Keratinocyte (primary cell): ENCODE measurements at places on chromosomes 3 and 15.

DNA sequence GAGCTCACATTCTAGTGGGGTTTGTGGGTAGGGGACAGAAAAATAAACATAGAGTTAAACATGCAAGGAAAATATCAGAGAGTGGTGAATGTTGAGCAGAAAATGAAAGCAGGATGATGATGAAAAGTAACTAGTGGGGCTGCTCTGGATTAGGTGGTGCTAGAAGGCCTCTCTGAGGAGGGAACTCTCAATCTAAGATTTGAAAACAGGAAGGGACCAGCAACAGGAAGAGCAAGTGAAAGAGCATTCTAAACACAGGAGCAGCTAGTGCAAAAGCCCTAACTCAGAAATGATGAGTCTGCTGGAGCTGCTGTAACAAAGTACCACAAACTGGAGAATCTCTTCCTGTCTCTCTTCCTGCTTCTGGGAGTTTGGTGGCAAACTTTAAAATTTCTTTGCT is 468.6 kb upstream of the AGTR1 start:
- no peak for DNase-seq

DNA sequence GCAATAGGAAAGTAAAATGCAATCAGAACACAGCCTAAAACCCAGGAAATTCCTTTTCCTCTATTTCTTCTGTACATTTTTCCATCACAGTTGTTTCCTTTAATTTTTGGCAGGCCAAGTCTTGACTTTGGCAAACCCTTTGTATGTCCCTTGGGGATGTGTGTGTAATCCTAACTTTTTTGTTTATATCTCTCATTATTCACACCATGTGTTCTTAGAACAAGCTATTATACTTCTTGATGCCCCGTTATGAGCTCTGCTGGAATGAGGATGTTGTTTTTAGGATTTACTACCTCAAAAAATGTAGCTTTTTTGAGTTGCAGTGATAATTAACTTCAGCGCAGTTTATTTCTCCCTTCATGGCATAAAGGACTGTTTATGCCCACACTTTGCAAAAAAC is 123.4 kb downstream of the ABI3BP start:
- DNase-seq: no peak

GRCh38 chr3:54527953-54528352 is 399.9 kb downstream of the LRTM1 start:
- DNase-seq: no peak

DNA sequence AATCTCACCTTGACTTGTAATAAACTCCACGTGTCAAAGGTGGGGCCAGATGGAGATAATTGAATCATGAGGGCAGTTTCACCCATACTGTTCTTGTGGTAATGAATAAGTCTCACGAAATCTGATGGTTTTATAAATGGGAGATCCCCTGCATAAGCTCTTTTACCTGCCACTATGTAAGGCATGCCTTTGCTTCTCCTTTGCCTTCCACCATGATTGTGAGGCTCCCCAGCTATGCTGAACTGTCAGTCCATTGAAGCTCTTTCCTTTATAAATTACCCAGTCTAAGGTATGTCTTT is 45.5 kb downstream of the SUCNR1 start:
- no peak for DNase-seq

DNA sequence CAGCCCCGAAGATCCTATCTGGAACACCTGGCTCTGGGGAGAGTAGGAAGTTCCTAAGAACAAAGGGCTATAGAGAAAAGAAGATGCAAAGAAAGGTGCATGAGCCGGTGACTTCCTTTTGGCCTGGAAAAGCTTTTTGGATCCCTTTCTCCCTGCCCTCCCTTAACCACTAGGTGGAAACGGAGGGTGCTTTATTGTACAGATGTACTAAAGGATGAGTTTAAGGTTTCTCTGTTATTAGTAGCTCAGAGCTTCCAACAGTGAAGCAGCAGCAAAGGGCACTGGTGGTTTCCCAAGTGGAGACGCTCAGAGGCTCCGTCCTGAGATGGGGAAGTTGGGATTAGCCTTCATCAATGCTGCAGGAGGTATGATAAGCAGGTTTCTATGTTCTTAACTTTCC is 5.9 kb upstream of the ADGRG7 start:
- no peak for DNase-seq

DNA sequence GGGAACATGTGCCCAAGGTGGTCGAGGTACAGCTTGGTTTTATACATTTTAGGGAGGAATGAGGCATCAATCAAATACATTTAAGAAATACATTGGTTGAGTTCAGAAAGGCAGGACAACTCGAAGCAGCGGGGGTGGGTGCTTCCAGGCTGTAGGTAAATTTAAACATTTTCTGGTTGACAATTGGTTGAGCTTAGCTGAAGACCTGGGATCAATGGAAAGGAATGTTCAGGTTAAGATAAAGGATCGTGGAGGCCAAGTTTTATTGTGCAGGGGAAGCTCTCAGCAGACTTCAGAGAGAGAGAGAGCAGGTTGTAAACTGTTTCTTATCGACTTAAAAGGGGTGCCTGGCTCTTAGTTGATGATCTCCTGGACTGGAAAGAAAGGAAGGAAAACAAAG is 11.3 kb downstream of the CPN2 start:
- no peak for DNase-seq

DNA sequence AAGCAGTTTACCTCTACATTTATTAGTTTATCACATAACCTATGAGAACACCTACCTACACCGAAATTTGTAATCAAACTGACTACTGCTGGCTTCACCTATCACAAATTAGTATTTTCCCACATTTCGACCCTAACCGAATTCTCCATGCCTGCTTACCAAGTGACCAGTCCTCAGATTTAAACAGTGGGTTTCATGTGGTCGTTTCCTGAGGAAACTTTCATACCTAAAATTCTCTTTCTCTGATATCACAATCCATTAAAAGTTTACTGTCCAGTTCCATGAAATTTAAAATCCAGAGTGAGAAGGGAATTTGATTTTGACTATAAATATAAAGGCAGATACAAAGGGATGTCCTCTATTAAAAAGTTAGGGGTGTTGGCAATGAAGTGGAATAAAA is 1.9 kb downstream of the PLOD2 start:
- DNase-seq: no peak

DNA sequence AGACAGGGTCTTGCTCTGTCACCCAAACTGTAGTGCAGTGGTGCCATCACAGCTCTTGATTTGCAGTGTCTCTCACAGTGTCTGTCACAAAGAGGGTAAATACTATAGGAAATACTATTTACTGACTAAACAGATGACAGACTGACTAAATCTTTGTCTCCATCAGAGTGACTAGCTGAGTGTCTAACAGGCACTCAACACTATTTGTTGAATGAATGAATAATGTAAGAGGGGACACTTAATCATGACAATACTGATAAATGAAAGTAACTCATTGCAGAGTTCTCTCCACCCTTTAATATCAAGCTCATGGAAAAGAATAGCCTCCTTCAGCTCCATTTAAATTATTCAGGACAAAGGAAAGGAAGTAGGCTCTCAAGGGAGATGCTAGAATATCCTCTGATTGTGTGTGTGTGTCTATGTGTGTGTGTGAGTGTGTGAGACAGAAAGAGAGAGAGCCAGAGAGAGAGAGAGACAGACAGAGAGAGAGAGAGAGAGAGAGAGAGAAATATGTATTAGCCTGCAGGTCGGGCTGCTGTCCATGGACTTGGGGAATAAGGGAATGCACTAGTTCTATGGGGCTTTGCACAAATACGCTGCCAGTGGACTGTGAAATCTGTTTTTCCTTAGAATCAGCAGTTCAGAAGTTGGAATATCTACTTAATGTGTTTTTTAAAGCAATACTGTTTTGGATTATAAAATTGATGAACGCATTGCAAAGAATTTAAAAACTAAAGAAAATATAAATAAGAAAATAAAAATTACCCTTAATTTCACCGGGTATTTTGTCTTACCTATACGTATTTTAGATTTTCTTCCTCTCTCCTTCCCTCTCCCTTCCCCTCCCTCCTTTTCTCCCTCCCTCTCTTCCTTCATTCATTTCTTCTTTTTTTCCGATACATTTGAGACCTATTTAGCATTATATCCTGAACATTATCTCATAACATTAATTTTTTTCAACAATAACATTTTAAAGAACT is 132.9 kb upstream of the LRIG1 start:
- no peak for DNase-seq

GRCh38 chr3:188082450-188082849 is 71.5 kb upstream of the LPP start:
- DNase-seq: no peak

DNA sequence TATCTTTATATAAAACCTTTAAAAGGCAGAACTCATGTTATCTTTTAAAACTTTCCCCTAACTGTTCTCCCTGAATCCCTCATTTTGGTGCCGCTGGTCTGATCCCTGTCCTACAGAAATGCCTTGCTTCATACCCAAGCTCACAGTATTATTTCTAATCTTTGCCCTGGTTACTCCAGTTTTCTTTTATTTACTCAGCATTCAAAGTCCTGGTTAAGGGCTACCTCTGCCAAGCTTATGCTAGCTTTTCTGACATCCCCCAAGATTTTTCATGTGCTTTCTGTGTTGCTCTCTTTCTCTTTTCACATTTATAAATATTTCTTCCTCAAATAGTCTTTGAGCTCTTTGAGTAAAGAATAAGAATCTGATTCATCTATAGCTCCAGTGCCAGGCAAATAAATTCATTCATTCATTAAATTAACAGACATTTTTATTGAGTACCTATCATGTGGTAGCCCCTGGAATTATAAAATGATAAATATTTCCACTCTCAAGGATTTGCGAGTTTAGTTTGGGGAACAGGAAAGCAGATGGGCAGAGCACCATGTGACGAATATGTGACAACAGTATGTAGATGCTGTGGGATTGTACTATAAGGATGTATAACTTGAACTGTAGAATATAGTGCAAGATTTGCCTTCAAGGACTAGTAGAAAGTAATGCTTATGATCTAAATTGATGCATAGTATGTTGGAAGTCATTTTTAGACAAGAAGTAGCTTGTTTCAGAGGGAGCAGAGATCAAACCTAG is 247.5 kb downstream of the LPP start:
- DNase-seq: no peak

- no peak for DNase-seq
Measured at GRCh38 chr15:60049948-60050347, 45.8 kb downstream of the FOXB1 start.

DNA sequence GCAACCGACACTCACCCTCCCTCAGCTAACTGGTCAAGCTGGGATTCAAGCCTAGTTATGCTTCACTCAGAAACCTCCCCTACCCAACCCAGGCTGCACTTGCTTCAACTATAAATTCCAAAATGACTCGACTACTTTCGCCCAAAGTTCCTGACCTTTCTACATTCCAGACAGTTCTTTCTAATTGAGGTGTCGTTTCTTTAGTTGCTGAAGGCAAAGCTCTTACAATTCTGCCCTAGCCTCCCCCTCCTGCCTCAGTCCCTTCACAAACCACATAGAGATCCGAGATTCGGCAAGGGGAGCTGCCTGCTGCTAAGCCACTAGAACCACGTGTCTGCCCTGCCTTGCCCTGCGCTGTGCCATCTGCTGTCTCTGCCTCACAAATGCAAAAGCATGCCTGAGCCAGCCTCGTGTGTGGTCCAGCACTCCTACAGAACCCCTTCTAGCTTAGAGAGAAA is 74.7 kb upstream of the SH3GL3 start:
- no peak for DNase-seq

- DNase-seq: peak; percentile 77
Measured at GRCh38 chr15:51450001-51450400, 108.5 kb downstream of the GLDN start.

DNA sequence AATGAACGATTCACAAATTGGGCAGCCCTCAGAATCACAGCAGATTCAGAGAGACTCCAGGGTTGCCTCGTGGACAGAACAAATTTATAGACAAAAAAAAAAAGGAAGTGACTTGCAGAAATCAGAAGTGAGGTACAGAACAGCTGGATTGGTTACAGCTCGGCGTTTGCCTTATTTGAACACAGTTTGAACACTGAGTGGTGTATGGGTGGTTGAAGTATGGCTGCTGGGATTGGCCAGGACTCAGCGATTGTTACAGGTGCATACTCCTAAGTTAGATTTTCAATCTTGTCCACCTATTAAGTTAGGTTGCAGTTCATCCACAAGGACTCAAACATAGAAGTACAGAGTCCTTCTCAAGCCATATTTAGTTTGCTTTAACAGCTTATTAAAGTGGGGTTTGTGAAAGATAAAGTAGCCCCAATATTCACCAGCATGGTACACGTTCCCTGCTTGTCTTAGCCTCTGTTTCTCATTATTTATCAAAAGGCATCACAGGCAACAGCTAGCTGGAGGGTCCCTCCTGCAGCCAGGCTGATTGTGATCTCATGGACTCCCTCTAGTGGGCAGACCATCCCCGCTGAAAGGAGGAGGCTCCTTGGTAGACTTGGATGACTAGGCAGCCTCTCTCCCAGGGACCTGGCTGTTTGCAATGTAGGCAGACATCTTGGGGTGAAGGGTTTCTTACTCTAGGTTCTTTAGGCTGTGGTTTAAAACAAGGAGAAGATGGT is 17.6 kb upstream of the ALDH1L1 start:
- no peak for DNase-seq

DNA sequence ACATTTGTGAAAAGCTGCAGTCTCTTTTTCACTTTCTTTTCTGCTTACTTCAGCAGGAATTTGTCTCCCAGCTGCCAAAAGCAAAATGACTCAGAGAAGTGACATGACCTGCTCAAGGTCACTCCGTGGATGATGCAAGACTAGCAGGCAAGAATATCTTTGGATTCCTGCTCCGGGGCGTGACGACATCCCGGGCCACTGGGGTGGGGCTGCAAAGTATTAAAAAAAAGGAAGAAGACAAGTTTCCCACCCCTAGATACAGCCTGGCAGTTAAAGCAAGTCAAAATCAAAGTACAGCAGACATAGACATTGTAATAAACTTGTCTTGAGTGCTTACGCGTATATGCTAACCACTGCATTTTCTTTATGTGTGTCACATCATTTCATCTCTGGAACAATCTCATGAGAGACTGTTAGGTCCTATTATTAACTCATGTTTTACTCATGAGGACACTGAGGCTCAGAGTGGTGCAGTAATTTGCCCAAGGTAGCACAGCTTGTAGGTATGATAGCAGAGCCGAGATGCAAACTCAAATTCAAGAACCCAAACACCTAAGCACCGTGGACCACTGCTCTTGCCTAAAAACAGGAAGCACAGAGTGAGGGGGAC is 485.2 kb upstream of the PROK2 start:
- DNase-seq: peak; percentile 4

GRCh38 chr15:57943171-57943570 is 122.3 kb downstream of the ALDH1A2 start:
- no peak for DNase-seq

- no peak for DNase-seq
Measured at GRCh38 chr3:125916376-125916978, 52.5 kb upstream of the ROPN1B start.

- DNase-seq: no peak
Measured at GRCh38 chr3:9704347-9705322, 1.0 kb downstream of the CPNE9 start.
